Stimulated activated naive CD8-positive, alpha-beta T cell treated with anti-CD3 and anti-CD28 coated beads, Interleukin-15, Interleukin-2, amounts not matched to agents 100 U/mL and 50 U/mL, for 24 hours (primary cell): ENCODE measurements at places on chromosomes 1 and 21.

DNA sequence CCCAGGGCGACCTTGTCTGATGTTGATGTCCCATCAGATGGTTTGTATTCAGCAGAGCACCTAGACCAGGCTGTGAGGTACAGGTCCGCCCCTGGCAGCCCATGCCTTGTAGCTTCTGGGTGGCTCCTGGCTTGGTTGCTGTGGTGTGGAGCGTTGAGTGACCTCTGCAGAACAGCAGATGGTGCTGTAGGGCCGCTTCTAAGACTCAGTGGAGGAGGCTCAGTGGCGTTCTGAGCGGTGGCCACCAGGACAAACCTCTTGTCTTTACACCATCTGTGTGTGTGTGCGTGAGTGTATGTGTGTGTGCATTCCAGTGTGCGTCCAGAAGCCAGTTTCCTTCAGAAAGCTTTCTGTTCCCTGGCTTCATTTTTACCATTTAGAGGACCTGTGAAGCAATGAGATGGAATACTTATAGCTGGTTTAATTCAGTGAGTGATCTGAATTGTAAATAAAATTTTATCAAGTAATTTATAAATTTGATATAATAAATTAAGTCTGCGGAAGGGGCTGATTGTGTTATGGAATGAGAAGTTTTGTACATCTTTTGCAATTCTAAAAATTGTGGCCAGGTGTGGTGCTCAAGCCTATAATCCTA lies 66.1 kb downstream of the ADARB1 start:
- DNase-seq, result peak; percentile 54

DNA sequence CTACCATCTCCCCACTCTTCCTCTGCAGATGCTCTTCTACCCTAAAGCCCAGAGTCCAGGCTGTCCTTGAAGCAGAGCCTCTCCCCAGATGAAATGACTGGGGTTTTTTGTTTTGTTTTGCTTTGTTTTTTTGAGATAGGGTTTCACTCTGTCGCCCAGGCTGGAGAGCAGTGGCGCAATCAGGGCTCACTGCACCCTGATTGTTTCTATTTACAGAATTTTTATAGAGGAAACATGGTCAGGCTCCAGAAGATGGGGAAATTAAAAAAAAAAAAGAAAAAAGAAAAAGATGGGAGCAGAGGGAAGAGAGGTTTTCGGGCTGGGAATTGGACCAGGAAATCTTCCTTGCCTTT lies 43.7 kb upstream of the ZNF281 start:
- DNase-seq, result no peak

DNA sequence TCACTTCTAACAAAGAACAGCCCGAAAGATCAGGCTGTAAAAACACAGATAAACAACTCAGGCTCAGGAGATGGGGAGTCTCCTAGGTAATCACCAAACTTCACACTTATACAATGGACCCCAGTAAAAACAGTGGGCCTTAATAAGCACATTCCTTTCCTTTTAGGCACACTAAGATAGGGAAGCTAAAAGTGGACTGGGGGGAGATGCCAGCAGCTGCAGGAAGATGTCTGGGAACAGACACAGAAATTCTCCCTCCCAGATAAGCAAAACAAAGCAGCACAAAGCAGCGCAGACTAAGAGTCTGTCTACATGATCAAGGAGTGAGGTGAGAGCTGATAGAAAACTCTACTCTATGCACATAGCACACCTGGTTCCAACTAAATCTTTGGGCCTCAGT lies 29.0 kb upstream of the CTBS start:
- no peak for DNase-seq

GRCh38 chr1:177448652-177449357 lies 278.0 kb downstream of the BRINP2 start:
- no peak for DNase-seq

GRCh38 chr1:37795340-37796125 lies 1.9 kb downstream of the MANEAL start:
- DNase-seq, result peak; percentile 66

GRCh38 chr1:41559331-41559730 lies 74.8 kb upstream of the EDN2 start:
- no peak for DNase-seq

DNA sequence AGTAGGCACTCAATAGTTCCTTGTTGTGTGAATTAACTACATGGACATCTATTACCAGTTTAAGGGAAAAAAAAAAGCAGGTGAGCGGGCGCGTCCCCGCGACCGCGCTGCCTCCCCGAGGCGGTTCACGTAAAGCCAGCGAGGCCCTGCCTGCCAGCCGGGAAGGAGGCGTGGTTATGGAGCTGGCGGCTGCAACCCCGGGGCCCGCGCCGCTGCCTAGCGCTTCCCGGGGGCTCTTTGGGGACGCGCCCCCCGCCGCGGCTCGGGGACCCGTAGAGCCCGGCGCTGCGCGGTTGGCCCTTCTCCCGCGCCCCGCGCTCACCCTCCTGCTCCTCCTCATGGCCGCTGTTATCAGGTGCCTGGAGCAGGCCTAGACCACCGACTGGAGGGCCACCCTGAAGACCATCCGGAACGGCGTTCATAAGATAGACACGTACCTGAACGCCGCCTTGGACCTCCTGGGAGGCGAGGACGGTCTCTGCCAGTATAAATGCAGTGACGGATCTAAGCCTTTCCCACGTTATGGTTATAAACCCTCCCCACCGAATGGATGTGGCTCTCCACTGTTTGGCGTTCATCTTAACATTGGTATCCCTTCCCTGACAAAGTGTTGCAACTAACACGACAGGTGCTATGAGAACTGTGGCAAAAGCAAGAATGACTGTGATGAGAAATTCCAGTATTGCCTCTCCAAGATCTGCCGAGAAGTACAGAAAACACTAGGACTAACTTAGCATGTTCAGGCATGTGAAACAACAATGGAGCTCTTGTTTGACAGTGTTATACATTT lies 2.6 kb upstream of the CC2D1B start:
- DNase-seq, result peak; percentile 66

DNA sequence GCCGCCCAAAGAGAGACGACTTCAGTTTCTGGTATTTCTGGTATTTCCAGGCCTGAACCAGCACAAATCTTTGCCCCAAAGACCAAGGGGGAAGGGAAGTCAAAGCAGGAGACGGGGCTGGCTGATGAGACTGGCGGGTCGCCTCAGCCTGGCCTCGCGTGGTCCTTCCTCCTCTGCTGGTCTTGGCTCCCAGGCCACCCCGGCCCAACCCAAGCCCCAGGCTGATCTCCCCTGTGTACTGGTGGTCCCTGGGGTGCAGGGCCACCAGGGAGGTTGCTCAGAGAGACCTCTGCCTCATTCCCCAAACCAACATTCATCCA lies 19.9 kb downstream of the WNT4 start:
- no peak for DNase-seq

GRCh38 chr1:43038232-43038935 lies 79.7 kb upstream of the SLC2A1 start:
- no peak for DNase-seq
